Right atrium auricular region (tissue), 2 donors: ENCODE measurements at places on chromosomes 16 and 17. TPM values are rescaled to one million over a fixed set of nuclear protein-coding genes. Genes with fewer than 3 reads are reported as not detected.

- DNase-seq, result no peak
- H3K4me3 ChIP-seq, result no peak overlapping the region
- no peaks in the 10 kb centered on the region for H3K4me1 ChIP-seq
- no peak overlapping the region for H3K27ac ChIP-seq
- H3K27me3 ChIP-seq, result no peaks in the 10 kb centered on the region
Observed at GRCh38 chr17:44733753-44734152, 25.0 kb upstream of the ADAM11 start.

GRCh38 chr16:19210968-19211367 lies 42.9 kb downstream of the SYT17 start:
- no peak overlapping the region for H3K27ac ChIP-seq
- no peaks in the 10 kb centered on the region for H3K4me1 ChIP-seq
- DNase-seq, result no peak
- no peaks in the 10 kb centered on the region for H3K27me3 ChIP-seq
- no peak overlapping the region for H3K4me3 ChIP-seq

DNA sequence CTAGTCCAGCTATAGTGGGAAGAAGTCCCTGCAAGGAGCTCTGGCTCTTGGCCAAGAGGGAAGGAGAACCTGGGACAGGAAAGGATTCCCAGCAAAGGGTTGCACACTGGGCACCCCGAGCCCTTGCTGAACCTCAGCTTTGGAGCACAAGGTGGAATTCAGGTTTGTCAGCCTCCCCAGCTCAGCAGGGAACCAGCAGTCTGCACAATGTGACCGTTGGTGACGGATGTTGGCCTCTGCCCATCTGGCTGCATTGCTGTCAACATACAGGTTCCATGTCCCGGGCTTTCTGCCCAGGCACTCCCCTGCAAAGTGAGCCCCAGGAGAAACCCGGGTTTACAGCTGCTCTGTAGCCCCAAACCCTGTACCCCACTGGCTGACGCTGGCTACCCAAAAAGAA lies 6.7 kb downstream of the RPRML start:
- no peak for DNase-seq
- no peak overlapping the region for H3K27ac ChIP-seq
- H3K36me3 ChIP-seq, result no peaks in the 10 kb centered on the region
- H3K27me3 ChIP-seq, result no peaks in the 10 kb centered on the region
- no peak overlapping the region for H3K4me3 ChIP-seq

DNA sequence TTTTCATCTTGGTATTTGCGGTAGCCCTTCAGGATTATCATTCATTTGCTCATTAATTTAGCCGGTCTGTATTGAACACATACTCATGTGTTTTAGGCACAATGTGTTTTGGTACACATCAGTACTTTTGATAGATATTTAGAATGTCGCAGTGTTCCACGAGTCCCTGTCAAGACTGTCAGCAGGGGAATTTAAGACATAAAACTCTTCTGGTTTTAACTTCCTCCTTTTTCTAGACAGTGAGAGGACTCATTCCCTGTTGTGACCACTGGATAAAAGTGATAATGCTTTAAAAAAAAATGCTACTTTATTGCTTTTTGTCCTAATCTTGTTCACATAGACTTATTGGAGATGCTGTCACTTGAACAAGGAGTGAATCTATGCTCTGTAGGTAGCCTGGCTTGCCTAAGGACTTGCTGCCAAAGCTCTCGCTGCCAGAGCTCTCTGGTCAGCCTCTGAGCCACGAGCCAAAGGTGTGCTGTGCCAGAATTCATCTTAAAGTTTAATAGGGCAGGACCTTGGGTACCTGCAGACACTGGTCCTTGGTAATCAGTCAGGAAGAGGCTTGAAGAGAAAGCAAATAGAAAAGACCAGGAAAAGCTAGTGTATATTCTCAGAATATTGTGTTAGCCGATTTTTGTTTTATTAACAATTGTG lies 5.4 kb downstream of the DCAF7 start:
- H3K36me3 ChIP-seq, result no peaks in the 10 kb centered on the region
- H3K4me3 ChIP-seq, result no peak overlapping the region
- peaks cover 51% of the 10 kb centered on the region for H3K4me1 ChIP-seq
- no peaks in the 10 kb centered on the region for H3K27me3 ChIP-seq
- DNase-seq, result no peak

- peaks cover 49% of the 10 kb centered on the region for H3K36me3 ChIP-seq
- DNase-seq, result no peak
- H3K27ac ChIP-seq, result no peak overlapping the region
Observed at GRCh38 chr16:74893541-74893940, 91.4 kb downstream of the WDR59 start.

DNA sequence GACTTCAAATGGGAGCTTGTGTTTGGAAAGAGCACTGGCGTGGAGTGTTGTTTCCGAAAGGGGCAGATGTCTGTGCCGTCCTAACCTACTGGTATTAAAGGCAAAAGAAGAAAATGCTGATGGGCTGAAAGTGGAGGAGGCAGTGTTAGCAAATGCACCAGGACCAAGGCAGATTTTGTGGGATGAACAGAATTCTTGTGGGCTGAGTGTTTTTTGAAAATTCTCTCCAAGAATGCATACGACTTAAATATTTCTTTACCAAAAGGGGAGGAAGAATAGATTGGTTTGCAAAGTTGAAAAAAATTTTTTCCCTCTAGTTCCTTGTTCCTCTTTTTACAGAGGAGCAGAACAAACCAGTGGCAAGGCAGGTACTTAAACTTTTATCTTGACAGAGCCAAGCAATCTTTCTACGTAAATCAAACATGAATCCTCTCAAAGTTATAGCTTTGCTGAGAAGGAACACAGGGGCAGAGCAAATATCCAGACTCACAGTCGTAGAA lies 16.8 kb downstream of the MARCHF10 start:
- no peaks in the 10 kb centered on the region for H3K27me3 ChIP-seq
- no peak for DNase-seq
- H3K36me3 ChIP-seq, result no peaks in the 10 kb centered on the region
- H3K27ac ChIP-seq, result no peak overlapping the region

DNA sequence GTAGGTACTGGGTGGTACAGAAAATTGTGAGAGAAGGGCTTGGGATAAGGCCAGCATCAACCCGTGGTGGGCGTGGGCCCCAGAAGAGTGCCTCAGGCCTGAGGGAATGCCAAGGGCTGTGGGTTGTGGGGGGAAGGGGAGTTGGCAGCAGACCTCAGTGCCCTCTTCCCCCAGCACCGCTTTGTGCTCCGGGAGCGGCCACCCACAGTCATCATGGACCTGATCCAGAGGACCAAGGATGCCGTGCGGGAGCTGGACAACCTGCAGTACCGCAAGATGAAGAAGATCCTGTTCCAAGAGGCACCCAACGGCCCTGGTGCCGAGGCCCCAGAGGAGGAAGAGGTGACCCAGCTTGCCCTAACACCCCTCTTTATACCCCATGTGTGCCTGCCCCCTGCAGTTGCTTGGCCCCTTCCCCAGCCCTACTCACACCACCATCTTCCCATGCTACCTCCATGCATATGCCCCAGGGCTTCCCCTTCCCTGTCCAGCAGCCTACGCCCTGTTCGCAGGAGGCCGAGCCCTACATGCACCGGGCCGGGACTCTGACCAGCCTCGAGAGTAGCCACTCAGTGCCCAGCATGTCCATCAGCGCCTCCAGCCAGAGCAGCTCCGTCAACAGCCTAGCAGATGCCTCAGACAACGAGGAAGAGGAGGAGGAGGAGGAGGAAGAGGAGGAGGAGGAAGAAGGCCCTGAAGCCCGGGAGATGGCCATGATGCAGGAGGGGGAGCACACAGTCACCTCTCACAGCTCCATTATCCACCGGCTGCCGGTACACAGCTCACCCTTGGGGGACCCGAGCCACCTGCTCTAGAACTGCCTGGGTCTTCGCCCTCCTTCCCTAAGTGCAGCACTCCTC lies 9.1 kb downstream of the TAOK2 start:
- no peak for DNase-seq
- H3K36me3 ChIP-seq, result peaks cover 100% of the 10 kb centered on the region
- no peak overlapping the region for H3K27ac ChIP-seq
- H3K27me3 ChIP-seq, result no peaks in the 10 kb centered on the region
- no peaks in the 10 kb centered on the region for H3K4me1 ChIP-seq

DNA sequence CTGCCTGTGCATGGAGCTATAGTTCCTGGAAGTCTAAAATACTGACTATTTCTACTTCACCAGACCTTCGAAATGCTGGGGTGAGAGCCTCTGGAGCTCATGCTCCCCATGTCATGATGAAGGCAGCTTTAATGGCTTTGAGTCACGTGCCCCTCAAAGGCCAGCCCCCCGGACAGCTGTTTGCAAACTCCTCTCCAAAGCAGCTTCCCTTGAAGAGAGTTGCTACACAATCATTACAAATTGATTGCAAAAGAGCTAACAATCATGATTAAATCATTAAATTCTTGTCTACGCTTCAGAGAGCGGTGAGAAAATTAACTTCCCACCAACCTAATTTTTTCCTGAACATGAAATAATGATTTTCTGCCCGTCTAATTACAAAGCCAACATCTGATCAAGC lies 134.8 kb upstream of the IRX6 start:
- H3K27me3 ChIP-seq, result no peaks in the 10 kb centered on the region
- no peaks in the 10 kb centered on the region for H3K36me3 ChIP-seq
- H3K4me3 ChIP-seq, result no peak overlapping the region
- no peak for DNase-seq

- H3K27ac ChIP-seq, result no peak overlapping the region
- no peaks in the 10 kb centered on the region for H3K27me3 ChIP-seq
- no peak overlapping the region for H3K4me3 ChIP-seq
- no peaks in the 10 kb centered on the region for H3K4me1 ChIP-seq
Observed at GRCh38 chr17:73713136-73713535, 68.9 kb upstream of the SDK2 start.

DNA sequence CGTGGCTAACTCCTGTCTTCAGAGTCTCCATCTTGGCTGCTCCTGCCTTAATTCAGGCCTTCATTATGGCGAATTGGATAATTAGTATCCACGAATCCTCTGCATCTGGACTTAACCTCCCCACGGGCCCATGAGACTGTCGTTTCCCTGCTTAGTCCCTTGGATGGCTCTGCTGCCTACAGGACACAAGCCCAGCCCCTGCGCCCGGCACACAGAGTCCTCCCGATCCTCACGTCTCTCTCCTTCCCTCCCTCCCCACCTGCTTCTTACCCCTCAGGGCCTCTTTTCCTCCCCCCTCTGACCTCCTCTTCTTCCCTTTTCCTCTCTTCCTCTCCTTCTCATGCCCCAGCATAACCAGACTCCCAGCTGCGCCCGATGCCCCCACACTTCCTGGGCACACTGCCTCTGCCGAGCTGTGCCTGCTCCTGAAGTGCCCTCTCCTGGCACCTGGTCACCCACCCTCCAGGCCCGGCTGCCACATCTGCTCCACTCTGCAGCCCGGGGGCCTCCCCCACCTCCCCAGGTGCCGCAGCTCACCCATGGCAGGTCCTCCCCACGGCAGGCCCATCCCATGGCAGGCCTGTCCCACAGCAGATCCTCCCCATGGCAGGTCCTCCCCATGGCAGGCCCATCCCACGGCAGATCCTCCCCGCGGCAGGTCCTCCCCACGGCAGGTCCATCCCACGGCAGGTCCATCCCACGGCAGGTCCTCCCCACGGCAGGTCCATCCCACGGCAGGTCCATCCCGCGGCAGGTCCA lies 45.9 kb downstream of the RPH3AL start:
- no peak overlapping the region for H3K27ac ChIP-seq
- no peaks in the 10 kb centered on the region for H3K4me1 ChIP-seq
- H3K4me3 ChIP-seq, result no peak overlapping the region

DNA sequence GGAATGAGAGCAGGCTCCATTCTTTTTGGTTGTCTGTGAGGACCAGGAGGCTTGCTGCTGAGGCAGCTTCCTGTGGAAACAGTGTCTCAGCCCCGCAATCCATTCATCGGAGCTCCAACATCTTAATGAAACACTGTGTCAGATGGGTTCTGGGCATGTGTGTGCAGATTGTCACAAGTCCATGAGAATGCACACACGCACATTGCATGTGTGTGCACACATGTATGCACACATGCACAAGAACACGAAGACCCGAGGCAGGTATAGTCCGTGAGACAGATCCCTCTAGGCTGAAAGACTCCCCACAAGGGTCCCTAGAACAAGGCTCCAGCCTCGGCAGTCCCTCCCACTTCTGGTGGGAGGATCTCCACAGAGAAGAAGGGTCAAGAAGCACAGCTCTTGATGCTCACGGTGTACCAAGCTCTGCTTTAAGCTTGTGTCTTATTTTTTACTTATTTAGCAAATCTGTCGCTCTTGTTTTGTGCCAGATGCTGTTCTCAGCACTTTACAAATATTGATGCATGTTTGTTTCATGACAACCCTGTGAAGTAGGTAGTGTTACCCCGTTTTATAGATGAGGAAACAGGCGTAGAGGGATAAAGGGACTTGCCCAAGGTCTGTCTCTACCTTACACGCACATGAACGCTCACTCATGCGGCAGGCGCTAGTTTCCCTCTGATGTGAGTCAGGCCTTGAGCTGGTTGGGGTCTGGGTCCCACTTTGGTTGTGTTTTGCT lies 213.1 kb downstream of the SEC14L1 start:
- no peaks in the 10 kb centered on the region for H3K36me3 ChIP-seq
- H3K27me3 ChIP-seq, result no peaks in the 10 kb centered on the region
- no peak overlapping the region for H3K4me3 ChIP-seq
- peak; percentile 55 for DNase-seq
- no peak overlapping the region for H3K27ac ChIP-seq
- peaks cover 37% of the 10 kb centered on the region for H3K4me1 ChIP-seq

GRCh38 chr16:49542391-49542891 lies 168.8 kb downstream of the C16orf78 start:
- no peaks in the 10 kb centered on the region for H3K36me3 ChIP-seq
- no peak overlapping the region for H3K27ac ChIP-seq
- H3K4me1 ChIP-seq, result no peaks in the 10 kb centered on the region
- DNase-seq, result no peak
- H3K27me3 ChIP-seq, result no peaks in the 10 kb centered on the region
- H3K4me3 ChIP-seq, result no peak overlapping the region

DNA sequence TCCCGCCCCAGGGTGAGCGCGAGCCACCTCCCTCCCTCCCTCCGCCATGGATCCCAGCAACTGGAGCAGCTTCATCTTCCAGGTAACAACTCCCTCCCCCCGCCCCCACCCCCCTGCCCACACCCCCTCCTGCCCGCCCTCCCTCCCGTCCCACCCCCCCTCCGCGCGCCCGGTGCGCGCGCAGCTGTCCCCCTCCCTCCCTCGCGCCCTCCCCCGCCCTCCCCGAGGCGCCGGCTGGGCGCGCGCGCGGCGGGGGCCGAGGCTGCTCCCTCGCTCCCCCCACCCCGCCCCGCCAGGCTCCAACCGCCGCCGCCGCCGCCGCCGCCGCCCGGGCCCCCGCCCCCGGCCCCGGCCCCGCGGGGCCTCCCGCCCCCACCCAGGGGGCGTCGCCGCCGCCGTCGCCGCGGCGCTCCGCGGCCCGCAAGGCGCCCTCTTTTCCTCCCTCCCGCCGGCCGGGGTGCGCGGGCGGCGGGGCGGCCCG lies at the start of gene MAZ:
MAZ (plus strand) TSS at position 431 of the 481 bp plus-strand sequence. CDS start 173 bp downstream, outside the sequence.
- DNase-seq, result no peak
- H3K4me1 ChIP-seq, result no peaks in the 10 kb centered on the region
- H3K27me3 ChIP-seq, result no peaks in the 10 kb centered on the region
- H3K27ac ChIP-seq, result peak within 1 kb of the TSS; percentile 98
- peaks cover 14% of the 10 kb centered on the region for H3K36me3 ChIP-seq

Gene RPL19
- total RNA-seq, result 1,831 TPM

Gene ENGASE
- total RNA-seq, result 7.7 TPM

Gene RAB11FIP4
- total RNA-seq, result 7.2 TPM

Gene NPB
- total RNA-seq, result not detected

Gene TPSB2
- total RNA-seq, result 12.5 TPM

Gene SPNS3
- not detected for total RNA-seq
